ENCODE measurements at places on chromosomes 1 and 21. TPM values are rescaled to one million over a fixed set of nuclear protein-coding genes. Genes with fewer than 3 reads are reported as not detected.
A peak's percentile ranks its signal among the peaks of the same experiment; 100 is the strongest.

DNA sequence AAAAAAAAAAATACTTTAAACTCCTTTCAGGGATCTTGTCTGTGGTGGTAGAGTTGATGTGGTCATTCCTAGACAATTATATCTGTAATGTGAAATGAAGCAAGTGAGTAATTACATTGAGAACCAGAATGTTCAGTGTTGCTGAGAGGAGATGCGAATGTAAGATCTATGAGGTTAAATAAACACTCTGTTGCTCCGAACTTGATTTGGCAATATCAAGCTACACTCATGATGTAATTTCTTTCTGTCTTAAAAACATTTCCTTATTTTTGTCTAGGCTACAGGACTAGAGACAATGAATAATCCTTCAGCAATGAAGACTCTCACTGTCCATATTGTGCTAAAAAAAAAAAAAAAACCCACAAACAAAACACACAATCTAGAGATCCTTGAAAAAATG lies 63.1 kb upstream of the IGSF5 start:
- H3K27me3 ChIP-seq, result no peaks in the 10 kb centered on the region
- no peaks in the 10 kb centered on the region for H3K4me1 ChIP-seq
- no peak overlapping the region for H3K4me3 ChIP-seq
- DNase-seq, result peak; percentile 43
- H3K36me3 ChIP-seq, result no peaks in the 10 kb centered on the region

- peaks cover 2% of the 10 kb centered on the region for H3K4me1 ChIP-seq
- H3K27ac ChIP-seq, result no peak within 1 kb of the TSS
- no peak within 1 kb of the TSS for H3K4me3 ChIP-seq
Observed at GRCh38 chr1:150887018-150887417, at the start of gene CTXND2. CTXND2 (plus strand) TSS chr1:150887136; CDS start chr1:150912315, 25,179 bp downstream.

GRCh38 chr1:190022709-190023108 lies 455.0 kb downstream of the BRINP3 start:
- H3K27ac ChIP-seq, result no peak overlapping the region
- DNase-seq, result peak; percentile 44

- peak; percentile 68 for DNase-seq
- no peak overlapping the region for H3K27ac ChIP-seq
- H3K36me3 ChIP-seq, result no peaks in the 10 kb centered on the region
Observed at GRCh38 chr1:41681331-41682098, 197.0 kb upstream of the EDN2 start.

DNA sequence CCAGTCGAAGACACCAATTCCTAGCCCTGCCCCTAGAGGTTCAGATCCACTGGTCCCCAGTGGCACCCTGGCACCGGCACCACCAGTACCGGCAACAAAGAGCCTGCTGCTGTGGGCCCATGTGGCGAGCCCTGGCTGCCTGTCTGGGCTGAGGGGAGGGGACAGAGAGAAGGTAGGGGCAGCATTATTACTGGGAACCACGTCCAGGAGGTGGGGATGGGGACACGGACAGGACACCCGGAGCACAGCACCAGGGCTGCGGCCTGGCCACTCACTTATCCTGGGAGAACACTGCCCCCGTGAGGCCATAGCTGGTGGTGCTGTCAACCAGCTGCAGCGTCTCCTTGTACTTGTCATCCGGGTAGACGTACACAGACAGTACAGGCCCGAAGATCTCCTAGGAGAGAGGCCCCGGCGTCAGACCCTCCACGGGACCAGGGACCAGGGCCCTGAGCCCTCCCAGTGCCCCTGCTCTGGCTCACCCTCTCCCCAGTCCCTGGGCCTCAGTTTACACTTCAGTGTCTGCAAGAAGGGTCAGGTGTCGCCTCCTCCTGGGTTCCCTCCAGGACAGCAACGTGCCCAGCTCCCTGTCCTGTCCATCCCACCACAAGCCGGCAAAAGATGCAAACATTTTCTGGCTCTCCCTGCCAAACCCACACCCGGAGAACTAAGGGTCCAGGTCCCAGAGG lies 15.8 kb upstream of the TAS1R2 start:
- H3K27me3 ChIP-seq, result no peaks in the 10 kb centered on the region
- no peaks in the 10 kb centered on the region for H3K4me1 ChIP-seq
- no peak overlapping the region for H3K27ac ChIP-seq
- no peak overlapping the region for H3K4me3 ChIP-seq

- no peak overlapping the region for H3K27ac ChIP-seq
- DNase-seq, result no peak
- H3K27me3 ChIP-seq, result peaks cover 2% of the 10 kb centered on the region
- H3K4me3 ChIP-seq, result no peak overlapping the region
- no peaks in the 10 kb centered on the region for H3K4me1 ChIP-seq
Observed at GRCh38 chr1:179589509-179589908, 2.1 kb upstream of the TDRD5 start.

DNA sequence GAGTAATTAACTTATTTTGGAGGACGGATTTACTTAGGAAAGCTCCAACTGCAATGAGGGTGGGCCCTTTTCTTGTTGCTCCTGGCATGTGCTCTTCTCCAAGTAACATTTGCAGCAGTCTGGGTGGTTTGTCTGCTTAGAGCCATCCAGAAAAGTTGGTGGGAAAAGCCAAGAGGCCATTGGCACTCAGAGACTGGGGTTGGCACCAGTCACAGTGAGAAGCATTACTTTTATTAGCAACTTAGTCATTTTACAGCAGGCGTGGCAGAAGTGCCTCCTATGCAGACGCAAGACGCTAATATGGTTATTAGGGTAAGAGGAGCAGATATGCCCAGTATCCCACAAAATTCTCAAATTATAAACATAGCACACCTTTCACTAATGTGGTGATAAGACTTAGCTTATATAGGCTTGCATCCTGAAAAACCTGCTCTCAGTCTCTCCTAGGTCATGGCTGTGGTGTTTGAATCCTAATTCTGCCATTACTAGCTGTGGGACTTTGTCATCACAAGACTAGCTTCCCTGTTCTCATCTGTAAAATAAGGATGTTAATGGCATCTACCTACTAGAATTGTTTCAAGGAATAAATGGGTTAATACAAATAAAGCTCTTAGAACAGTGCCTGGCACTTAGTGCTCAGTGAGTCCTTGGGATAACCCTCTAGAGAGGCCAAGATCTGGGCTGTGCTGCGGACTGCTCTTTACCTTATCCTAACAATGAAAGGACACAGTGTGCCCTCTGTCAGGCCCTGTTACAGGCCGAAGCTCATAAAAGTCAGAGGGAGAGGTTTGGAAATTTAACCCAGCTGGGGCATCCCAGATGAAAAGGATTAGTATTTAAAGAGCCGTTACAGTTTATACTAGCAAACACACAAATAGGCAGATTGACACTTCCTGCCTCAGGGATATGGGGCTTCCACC lies 154.6 kb downstream of the ROR1 start:
- DNase-seq, result no peak
- H3K4me3 ChIP-seq, result no peak overlapping the region
- H3K27me3 ChIP-seq, result no peaks in the 10 kb centered on the region
- no peaks in the 10 kb centered on the region for H3K4me1 ChIP-seq
- no peaks in the 10 kb centered on the region for H3K36me3 ChIP-seq

DNA sequence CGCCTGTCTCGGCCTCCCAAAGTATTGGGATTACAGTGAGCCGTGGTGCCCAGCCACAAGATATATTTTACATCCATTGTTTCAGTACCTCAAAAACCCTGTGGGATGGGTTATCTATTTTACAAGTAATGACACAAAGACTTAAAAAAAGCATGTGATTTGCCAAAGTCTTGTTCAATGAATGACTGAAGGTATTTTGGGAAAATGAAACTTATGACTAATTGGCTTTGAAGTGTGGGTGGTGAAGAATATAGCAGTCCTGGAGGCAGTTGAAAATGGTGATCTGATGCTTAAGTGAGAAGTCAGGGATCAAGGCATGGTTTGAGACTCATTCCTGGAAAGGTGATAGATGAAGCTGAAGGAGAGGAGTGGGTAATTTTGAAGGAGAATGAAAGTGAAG lies 3.0 kb downstream of the SWT1 start:
- H3K4me1 ChIP-seq, result peaks cover 6% of the 10 kb centered on the region
- no peak overlapping the region for H3K4me3 ChIP-seq
- no peaks in the 10 kb centered on the region for H3K27me3 ChIP-seq
- no peak overlapping the region for H3K27ac ChIP-seq

The IFI44L gene
- total RNA-seq, result 2.1 TPM

GRCh38 chr1:160752924-160753323 lies 13.9 kb downstream of the SLAMF7 start:
- H3K27me3 ChIP-seq, result no peaks in the 10 kb centered on the region
- no peak for DNase-seq
- H3K27ac ChIP-seq, result no peak overlapping the region

DNA sequence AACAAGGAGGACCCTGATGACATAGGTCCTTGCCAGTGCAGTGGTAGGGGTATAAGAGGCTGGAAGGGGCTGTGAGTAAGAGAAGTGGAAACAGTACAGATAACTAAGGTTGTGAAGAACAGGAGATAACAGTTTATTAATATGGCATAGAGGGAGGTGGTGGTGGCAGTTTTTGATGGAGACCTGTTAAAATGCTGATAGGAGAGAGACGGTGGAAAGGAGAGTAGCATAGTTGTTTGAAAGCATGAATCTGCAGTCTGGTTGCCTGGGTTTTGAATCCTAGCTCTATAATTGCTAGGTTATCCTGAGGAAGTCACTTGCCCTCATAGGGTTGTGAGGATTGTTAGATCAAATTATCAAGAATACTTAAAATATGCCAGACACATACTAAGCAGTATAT lies 19.4 kb downstream of the LRRC41 start:
- H3K27me3 ChIP-seq, result no peaks in the 10 kb centered on the region
- no peak overlapping the region for H3K4me3 ChIP-seq
- no peak for DNase-seq
- no peak overlapping the region for H3K27ac ChIP-seq
- H3K4me1 ChIP-seq, result no peaks in the 10 kb centered on the region

The TRIM67 gene
- 0.17 TPM for total RNA-seq

DNA sequence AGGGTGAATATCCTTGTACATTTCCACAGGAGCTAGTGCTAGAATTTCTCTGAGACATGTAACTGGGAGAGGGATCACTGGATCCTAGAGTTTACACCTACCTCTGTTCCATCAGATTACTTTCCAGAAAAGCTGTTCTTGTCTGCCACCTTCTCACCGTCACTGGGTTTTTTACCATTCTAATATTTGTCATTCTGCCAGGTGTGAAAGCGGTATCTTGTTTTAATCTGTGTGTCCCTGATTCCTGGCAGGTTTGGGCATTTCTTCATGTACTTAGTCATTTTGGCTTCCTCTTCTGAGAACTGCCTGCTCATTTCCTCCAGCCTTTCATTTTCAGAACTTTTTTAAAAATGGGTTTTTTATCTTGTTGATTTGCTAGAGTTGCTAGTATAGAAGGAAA lies 5.1 kb downstream of the PMF1 start:
- no peak overlapping the region for H3K4me3 ChIP-seq
- peaks cover 7% of the 10 kb centered on the region for H3K36me3 ChIP-seq
- H3K27ac ChIP-seq, result no peak overlapping the region

DNA sequence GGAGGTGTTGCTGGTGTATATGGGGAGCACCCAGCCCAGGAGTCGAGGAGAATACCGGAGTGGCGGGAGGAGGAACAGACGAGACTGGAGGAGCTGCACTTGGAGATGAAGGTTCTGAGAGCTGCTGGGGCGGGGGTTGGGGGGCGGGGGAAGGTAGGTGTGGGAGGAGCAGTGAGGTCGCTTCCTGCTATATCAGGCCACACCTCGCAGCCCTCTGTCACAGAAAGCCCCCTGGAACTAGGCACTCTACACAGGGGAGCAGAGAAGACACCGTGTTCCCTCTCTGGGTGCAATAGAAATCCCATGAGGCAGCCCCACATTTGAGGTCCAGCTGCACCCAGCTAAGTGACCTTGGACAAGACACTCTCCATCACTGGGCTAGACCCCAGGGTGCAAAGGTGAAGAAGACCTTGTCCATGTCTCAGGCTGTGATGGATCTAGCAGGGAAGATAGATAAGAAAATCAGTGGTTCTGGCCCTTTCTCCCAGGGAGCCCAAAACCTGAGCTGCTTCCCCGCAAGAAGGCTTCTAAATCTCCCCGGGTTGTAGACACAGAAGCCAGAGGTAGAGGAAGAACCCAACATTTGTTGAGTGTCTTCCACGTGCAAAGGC lies 155.8 kb upstream of the EDN2 start:
- no peak for DNase-seq
- H3K4me3 ChIP-seq, result no peak overlapping the region

The NKAIN1 gene
- total RNA-seq, result under 0.01 TPM

The ITGB2 gene
- total RNA-seq, result not detected

- DNase-seq, result peak; percentile 84
- no peak overlapping the region for H3K4me3 ChIP-seq
- H3K27me3 ChIP-seq, result no peaks in the 10 kb centered on the region
- H3K4me1 ChIP-seq, result peaks cover 2% of the 10 kb centered on the region
- no peak overlapping the region for H3K27ac ChIP-seq
Observed at GRCh38 chr1:211551638-211552460, 27.1 kb downstream of the SLC30A1 start.

DNA sequence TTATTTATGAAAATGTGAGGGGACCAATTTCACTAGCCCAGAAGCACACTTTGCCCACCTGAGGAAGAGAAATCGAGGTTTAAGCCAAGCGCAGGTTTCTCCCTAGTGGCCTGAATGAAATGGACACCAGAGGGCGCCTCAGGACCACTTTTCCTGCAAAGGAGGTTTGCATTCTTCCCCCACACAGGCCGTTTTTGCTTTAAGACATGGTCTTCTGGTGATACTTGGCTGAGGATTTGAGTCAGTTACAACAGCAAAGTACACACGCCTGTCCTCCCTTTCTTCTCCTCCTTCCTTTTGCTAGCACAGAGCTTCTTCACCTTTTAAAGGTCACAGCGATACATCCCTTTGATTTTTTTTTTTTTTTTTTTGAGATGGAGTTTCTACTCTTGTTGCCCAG lies 5.4 kb downstream of the PLA2G2E start:
- DNase-seq, result peak; percentile 83
- H3K4me3 ChIP-seq, result no peak overlapping the region
- H3K27ac ChIP-seq, result no peak overlapping the region
- peaks cover 3% of the 10 kb centered on the region for H3K36me3 ChIP-seq

The CLIC4 gene
- 309 TPM for total RNA-seq

DNA sequence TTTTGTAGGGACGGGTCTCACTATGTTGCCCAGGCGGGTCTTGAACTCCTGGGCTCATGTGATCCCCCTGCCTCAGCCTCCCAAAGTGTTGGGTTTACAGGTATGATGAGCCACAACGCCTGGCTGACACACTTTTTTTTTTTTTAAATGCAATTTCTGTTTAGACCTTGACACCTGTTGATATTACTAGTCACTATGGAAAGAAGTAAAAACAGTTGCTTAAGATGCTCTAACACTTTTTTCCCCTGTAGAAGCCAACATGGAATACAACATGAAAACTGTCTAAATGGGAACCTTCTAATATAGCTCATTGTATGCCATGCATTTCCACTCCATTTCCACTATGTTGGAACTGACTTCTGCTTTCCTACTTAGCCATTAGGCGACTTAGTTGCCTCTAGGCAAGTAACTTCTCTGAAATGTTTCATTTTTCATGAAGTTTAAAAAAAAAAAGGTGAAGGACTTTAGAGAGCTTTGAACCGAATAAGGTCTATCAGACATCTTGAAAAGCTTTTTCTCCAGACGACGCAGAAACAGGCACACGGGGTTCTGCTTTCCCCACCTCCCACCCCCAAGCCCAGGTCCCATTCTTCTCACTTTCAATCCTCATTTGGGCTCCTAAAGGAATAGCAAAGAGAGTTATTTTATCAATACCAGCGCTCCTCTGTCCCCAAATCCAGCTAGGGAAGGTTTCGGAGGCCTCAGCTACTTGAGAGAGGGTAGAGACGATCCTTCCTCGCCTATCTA lies 648 bp upstream of the DR1 start:
- H3K27me3 ChIP-seq, result no peaks in the 10 kb centered on the region
- peaks cover 2% of the 10 kb centered on the region for H3K4me1 ChIP-seq
- peak overlapping the region; percentile 98 for H3K4me3 ChIP-seq
- peak overlapping the region; percentile 98 for H3K27ac ChIP-seq
